Progenitor cell of endocrine pancreas (in vitro differentiated cells): ENCODE measurements at places on chromosomes 11 and 22. TPM values are rescaled to one million over a fixed set of nuclear protein-coding genes. Genes with fewer than 3 reads are reported as not detected.
A peak's percentile ranks its signal among the peaks of the same experiment; 100 is the strongest.

DNA sequence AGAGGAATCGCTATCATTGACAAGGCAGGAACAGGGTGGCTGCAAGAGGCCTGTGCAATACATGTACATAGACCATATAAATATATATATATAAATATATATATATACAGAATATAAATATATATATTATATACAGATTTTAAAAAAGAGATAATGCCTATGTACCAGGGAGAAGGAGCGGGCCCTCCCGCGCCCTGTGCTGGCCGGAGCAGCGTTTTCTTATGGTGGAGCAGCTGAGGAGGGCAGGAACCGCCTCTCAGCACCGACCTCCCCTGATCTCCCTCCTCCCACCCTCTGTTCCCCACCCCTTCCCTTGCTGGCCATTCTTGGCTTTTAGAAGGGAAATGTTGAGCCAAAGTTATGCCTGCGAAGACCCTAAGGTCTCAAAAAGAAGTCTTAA is 31.8 kb downstream of the SCN3B start:
- no peak for DNase-seq

GRCh38 chr22:34623580-34623979 is 442.4 kb upstream of the ISX start:
- DNase-seq: no peak

PGAP2 gene
- total RNA-seq: 46.7 and 51.3 TPM in 2 replicates

MPZL3 gene
- 6.3 and 7.4 TPM in 2 replicates for total RNA-seq

DNA sequence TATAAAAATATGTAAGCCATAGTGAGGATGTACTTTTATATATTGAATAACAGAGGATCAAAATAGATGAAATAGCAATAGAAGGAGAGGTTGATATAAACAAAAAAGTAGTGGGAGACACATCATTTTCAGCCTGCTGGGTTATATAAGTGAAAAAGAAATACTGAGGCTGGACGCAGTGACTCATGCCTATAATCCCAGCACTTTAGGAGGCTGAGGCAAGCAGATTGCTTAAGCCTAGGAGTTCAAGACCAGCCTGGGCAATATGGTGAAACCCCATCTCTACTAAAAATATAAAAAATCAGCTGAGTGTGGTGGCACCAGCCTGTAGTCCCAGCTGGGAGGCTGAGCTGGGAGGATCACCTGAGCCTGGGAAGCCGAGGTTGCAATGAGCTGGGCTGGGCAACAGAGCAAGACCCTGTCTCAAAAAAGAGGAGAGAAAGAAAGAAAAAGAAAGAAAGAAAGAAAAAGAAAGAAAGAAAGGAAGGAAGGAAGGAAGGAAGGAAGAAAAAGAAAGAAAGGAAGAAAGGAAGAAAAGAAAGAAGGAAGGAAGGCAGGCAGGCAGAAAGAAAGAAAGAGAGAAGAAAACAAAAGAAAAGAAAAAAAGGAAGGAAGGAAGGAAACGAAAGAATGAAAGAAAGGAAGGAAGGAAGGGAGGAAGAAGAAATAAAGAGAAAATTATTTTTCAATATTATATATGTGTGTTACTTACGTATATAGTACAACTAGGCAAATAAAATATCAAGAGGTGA is 7.0 kb upstream of the P2RY2 start:
- no peak for DNase-seq

GRCh38 chr11:28793282-28793738 is 685.1 kb downstream of the METTL15 start:
- no peak for DNase-seq

DNA sequence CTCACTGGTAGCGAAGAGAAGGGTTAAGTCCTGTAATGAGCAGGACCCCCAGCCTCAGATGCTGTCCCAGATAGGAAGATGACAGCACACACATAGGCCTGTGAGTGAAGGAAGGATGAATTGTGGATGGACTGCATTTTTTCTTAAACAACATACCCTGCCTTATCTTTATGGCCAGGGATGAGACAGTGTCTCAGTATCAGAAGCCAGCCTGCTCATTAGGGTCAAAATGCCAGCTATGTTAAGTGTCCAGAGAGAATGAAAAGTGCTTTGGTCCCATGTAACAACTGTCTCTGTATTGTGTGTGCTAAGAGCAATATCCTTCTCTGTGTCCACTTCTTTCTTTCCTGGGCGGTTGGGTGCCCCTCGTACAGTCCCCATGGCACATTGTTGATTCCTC is 30.2 kb downstream of the PPFIBP2 start:
- no peak for DNase-seq

GRCh38 chr11:75930534-75930933 is 115.5 kb downstream of the UVRAG start:
- no peak for DNase-seq

DNA sequence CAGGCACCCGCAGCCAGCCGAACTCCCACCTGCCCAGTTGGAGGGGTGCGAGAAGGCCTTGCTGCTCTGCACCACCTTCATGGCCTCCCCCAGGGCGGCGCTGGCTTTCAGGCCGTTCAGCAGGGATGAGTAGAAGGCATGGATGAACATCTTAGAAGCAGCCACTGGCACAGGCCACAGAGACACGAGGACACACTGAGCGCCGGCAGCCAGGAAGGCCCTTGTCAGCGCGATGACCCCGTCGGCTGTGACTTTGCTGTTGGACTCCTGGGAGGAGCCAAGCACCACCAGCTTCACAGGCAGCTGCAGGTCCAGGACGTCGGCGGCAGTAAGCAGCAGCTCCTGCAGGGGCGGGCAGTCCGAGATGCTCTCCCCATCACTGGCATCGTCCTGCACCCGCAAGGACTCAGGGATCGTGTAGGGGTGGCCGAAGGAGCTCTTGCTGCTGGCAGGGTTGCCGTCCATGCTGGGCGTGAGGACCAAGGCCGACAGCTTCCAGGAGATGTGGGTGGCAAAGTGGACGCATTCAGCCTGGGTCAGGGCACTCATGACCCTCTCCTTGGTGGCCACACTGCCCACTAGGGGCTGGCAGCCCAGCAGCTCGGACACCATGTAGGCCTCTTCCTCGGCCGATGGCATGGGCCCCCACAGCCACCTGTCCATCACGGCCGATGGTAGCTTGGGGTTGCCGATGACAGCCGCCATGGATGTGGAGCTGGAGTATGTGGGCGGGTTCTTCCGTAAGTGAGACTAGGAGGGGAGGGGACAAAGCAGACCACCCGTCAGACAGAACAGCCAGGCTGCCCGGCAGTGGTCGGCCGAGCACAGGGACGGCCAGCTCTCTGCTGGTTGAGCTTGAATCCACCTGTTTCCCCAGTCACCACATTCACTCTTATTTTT is 79.7 kb upstream of the PITPNB start:
- DNase-seq: no peak

DNA sequence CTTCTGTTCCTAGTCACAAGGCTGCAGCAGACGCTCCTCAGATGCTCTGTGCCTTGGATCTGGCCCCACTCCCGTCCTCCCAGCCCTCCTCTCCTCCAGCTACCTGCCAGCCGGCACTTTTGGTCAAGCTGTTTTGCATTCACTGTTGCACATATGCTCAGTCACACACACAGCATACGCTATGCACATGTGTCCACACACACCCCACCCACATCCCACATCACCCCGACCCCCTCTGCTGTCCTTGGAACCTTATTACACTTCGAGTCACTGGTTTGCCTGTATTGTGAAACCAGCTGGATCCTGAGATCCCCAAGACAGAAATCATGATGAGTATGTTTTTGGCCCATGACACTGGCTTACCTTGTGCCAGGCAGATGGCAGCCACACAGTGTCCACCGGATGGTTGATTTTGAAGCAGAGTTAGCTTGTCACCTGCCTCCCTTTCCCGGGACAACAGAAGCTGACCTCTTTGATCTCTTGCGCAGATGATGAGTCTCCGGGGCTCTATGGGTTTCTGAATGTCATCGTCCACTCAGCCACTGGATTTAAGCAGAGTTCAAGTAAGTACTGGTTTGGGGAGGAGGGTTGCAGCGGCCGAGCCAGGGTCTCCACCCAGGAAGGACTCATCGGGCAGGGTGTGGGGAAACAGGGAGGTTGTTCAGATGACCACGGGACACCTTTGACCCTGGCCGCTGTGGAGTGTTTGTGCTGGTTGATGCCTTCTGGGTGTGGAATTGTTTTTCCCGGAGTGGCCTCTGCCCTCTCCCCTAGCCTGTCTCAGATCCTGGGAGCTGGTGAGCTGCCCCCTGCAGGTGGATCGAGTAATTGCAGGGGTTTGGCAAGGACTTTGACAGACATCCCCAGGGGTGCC is 109.8 kb downstream of the BCR start:
- DNase-seq: peak; percentile 71

CD3G gene
- total RNA-seq: not detected in 2 replicates

DNA sequence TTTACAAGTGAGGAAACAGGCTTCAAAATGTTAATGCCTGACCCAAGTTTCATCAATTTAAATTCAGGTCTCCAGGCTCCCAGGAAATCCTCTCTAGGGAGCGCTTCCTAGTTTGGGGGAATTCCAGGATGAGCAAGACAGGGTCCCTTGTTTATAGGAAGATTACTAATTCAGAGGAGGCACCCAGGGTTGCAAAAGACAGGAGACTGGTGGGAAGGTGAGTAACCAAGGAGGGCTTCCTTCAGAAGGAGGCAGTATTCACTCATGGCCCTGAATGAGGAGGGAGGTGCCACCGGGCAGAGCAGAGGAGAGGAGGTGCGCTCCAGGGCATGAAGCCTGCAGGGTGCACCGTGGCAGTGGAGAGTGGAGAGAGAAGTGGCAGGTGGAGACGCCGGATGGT is 1.6 kb downstream of the TMEM132A start:
- no peak for DNase-seq

GRCh38 chr11:118366287-118366686 is 6.9 kb downstream of the UBE4A start:
- no peak for DNase-seq

CPSF7 gene
- 133 and 134 TPM in 2 replicates for total RNA-seq

DNA sequence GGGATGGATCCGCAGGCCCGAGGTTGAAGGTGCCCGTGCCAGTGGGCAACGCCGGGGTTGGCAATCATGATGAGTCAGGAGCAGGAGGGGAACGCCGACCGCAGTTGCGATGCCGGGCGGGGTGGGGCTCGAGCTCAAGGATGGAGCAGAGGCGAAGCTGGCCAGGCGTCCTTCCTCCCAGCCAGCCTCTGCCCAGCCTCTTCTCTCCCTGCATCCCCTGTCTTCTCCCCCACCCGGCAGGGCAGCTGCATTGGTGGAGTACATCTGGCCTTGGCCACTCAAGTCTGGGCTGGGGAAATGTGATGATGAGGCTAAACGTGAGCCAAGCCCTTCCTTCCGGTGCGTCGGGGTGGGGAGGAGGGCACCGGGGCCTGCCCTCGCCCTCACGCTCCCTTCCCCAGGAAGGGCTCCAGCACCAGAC is 3.9 kb downstream of the IFITM10 start:
- no peak for DNase-seq

DNA sequence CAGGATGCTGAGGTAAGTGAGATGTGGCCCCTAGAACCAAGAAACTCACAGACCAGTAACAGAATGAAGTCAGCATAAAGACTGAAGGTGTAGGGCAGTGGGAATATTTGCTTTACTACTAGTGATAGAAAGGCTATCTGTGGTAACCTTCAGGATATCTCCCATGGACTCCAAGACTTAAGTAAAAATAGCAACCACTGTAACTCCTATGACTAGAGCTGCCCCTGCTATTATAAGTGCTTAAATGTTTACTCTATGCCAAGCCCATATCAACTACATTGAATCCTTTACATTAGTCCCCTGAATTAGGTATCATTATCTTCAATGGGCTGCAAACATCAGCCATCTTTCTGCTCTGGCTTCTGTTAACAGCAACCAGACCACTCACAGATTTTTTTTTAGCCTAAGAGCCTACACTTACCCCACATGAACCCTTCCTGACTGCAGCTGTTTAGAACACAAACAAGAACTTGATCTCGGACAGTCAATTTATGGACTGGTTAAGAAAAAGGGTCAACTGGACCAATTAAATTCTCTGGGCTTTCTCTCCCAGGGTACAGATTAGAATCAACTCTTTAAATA is 335.1 kb upstream of the API5 start:
- no peak for DNase-seq

MYEOV gene
- 0.14 TPM in 1 of 2 replicates, not detected in the other for total RNA-seq

DNA sequence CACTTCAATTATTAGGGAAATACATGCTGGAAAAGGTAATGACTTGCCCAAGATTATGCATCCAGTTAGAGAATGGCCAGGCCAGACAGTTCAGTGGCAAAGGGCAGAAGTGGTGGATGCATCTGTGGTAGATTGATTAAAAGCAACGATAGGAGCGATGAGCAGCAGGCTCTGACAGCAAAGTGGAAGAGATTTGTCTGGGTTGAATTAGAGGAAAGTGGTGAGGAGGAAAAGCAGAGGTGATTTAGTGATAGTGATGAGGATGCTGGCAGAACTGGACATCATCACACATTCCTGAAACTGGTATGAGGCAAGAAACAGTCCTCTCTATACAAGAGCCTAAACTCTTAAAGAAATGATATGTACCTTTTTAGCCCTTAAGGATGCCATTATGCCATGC is 12.5 kb downstream of the HSD17B12 start:
- no peak for DNase-seq

DCDC1 gene
- total RNA-seq: 6.9 and 7.3 TPM in 2 replicates

- no peak for DNase-seq
These were observed 47.7 kb downstream of the C11orf58 start for GRCh38 chr11:16786131-16786530.

DNA sequence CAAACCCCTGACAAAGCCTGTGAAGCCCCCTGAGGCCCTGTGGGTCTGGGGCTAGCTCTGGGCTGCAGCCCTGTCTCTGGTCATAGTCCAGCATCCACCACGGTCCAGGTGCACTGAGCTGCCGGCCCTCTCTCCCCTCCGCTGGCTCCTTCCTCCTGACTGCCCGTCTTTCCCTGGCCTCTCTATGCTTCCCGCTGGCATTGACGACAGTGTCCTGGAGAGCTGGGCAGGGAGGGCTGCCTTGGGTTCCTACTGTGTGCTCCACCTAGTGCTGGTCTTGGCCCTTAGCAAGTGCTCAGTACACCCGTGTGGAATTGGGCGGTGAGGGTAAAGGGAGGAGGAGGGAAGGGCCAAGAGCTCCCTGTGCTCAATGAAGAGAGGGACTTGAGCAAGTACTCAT is 868 bp upstream of the MYEOV start:
- DNase-seq: no peak

GRCh38 chr11:8019314-8020243 is 32.4 kb downstream of the EIF3F start:
- no peak for DNase-seq

DNA sequence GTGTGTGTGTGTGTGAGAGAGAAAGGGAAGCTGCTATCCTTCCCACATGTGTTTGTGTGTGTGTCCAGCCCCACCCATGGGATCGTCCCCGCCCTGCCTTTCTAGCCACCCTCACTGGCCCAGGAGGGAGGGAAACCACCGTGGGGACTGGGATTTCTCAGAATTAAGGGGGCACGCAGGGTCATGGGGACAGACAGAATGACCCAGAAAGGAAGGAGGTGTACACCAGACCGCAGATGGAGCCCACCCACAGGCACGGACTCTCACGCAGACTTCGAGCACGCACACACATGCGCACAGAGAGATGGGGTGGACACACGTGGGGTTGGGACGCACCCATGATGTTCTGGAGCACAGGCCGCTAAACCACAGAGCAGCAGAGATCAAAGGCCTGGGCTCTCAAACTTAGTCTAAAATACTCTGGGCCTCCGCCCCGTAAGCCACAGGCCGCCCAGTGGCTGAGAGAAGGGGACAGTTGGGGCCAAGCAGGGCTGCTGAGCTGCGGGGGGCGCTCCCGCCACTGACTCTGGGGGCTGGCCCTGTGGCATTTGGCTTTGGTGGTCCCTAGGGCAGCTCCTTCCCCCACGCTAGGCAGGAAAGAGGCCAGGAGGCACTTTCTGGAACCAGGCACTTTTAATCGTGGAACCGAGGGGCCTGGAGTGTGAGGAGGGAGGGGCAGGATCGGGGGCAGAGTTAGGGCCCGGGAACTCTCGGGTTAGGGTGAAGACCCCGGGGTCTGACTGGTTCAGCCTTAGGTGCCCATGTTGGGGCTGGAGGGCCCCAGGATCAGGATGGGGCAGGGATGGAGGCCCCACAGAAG is 1.5 kb downstream of the IFITM5 start:
- DNase-seq: no peak

GRCh38 chr22:50320671-50321325 is 6.0 kb downstream of the DENND6B start:
- DNase-seq: no peak
